ENCODE measurements at places on chromosomes 7 and 10. TPM values are rescaled to one million over a fixed set of nuclear protein-coding genes. Genes with fewer than 3 reads are reported as not detected.

The CPA2 gene
- total RNA-seq: not detected

The DKK1 gene
- 66.2 TPM for total RNA-seq

The CLDN4 gene
- 0.59 TPM for total RNA-seq

The ACSM6 gene
- not detected for total RNA-seq

The TSPAN15 gene
- total RNA-seq: 0.72 TPM

The LRGUK gene
- 0.88 TPM for total RNA-seq

The ADAP1 gene
- 2.2 TPM for total RNA-seq

The TFR2 gene
- total RNA-seq: under 0.01 TPM

The POMZP3 gene
- total RNA-seq: 8.0 TPM

The MAGI2 gene
- total RNA-seq: 24.8 TPM

The C10orf67 gene
- not detected for total RNA-seq

The GOLGA7B gene
- total RNA-seq: not detected

The CLEC5A gene
- not detected for total RNA-seq

The ACTR1A gene
- total RNA-seq: 106 TPM

The TMEM229A gene
- total RNA-seq: not detected

The AKR1C1 gene
- total RNA-seq: 140 TPM

The MBL2 gene
- total RNA-seq: under 0.01 TPM

The TEX36 gene
- not detected for total RNA-seq

The HKDC1 gene
- total RNA-seq: 2.9 TPM

The GUSB gene
- total RNA-seq: 32.6 TPM

The FAM25G gene
- not detected for total RNA-seq

The KEL gene
- not detected for total RNA-seq

The HECW1 gene
- total RNA-seq: 2.9 TPM

The COL1A2 gene
- 11,912 TPM for total RNA-seq

The CAMK2B gene
- total RNA-seq: not detected

The METTL27 gene
- 8.7 TPM for total RNA-seq

The MACROH2A2 gene
- total RNA-seq: 13.8 TPM

The NPY4R2 gene
- total RNA-seq: not detected

The VAX1 gene
- total RNA-seq: not detected

The ZNF804B gene
- not detected for total RNA-seq

The UCN3 gene
- not detected for total RNA-seq

The ATG9B gene
- total RNA-seq: not detected

The SPACDR gene
- 0.36 TPM for total RNA-seq

The SLC26A3 gene
- total RNA-seq: not detected

The TMEM139 gene
- total RNA-seq: not detected

The KMT2E gene
- 108 TPM for total RNA-seq

All from osteoblast (primary cell).